ENCODE measurements at places on chromosomes 12 and 14.
A peak's percentile ranks its signal among the peaks of the same experiment; 100 is the strongest.

DNA sequence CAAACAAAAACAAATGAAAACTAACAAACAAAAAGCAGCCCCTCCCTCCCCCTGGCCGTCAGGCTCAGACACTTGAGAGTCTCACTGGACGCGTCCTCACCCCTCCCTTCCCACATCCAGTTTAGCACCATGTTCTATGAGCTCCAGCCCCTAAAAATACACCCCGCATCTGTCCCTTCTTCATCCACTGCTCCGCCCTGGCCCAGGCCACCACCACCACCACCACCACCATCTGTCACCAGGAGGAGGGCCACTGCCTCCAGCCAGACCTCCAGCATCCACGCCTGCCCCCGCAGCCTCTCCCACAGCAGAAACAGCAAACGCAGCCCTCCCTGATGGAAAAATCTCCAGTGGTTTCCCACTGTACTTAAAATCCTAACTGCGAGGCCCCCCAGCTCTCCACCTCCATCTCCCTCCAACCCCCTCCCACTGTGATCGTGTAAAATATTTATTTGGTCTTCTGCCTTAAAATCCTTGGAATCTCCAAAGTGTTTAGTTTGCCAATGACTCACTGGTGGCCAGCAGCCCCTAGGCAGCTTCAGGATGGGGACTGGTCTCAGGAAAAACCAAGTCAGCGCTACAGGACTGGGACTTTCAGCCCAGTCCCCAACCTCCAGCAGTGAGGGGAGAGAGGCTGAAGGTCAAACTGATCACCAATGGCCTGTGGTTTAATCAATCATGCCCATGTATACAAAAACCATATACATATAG lies 95.1 kb downstream of the SCARB1 start:
- no peak for DNase-seq

DNA sequence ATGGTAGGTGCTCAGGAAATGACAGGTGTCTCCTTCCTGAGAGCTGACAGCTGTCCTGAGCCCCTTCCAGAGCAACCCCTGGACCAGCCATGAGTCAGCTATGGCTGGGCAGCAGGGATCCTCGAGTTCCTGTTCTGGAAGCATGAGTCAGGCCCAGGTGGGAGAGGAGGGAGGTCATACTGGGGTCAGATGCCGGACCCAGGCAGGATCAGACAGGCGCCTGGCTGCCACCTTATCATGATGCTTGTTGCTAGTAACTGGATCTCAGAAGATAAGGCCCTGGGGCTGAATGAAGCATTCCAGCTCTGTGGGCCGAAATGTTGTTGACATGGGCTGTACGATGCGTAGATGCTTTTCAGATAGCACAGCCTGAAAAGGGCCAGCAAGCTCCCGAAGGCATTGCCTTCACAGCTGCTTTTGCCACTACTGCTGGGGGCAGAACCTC lies 17.4 kb upstream of the KRT7 start:
- no peak for DNase-seq

DNA sequence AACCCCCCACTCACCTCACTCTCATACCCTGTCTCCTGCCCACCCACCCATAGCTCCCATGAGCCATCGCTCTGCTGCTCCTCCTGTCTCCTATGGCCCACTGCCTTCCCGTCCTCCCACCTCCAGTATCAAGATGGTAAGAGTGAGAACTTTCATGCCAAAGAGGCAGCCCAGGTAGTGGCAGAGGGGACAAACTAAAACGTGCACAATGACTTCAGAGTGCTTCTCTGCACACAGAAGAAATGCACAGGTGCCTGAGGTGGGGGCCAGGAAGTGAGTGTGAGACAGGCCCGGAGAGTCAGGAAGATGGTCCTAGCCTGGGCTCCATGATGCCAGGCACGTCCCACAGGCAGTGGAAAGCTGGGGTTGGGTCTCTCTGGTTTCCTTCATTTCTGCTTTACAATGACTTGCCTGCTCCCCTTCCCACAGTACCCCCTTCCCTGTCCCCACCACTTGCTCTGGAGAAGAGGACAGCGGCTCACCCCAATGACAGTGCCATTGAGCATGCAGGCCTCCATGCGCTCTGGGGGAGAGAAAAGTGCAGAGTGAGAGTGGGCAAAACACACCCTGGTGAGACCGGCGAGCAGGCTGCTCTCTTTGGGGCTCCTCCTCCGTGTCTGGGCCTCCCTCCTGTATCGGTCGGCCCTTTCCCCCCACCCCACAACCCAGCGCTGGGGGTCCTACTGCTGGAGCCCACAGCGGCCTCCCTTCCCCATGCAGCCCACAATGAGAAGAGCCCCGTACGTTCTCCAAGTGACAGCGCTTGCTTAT lies 22.8 kb upstream of the ANO2 start:
- DNase-seq = no peak

DNA sequence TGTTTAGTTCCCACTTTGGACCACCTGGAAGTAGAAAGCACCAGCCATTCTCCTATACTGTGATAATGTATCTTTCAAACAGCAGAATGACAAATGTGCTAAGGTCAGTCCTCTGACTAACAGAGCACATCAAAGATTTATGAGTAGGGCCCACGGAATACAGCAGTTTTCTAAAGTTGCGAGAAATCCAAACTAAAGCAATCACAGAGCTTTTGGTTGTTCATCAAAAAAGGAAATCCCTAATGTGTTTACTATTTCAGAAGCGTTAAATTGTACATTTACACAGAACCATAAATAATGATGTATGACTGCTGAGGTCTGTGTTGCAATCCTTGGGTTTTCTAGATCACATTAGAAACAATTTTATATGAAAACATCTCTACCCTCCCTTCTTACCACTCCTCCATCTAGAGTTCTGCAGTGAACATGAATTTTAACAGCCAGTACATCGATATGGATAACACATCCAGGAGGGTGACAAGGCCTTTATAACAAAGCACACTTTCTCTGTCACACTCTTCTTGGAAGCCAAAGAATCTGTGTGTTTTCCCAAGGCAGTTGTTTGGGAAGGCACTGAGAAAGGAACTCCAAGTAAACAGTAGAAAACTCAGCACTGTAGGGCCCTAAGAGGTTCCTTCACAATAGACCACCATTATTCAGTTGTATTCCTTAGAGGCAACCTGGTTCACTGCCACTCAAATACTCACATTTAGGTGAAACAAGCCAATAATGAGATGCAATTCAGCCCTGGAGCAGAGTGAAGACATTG lies 7.3 kb downstream of the KITLG start:
- no peak for DNase-seq

DNA sequence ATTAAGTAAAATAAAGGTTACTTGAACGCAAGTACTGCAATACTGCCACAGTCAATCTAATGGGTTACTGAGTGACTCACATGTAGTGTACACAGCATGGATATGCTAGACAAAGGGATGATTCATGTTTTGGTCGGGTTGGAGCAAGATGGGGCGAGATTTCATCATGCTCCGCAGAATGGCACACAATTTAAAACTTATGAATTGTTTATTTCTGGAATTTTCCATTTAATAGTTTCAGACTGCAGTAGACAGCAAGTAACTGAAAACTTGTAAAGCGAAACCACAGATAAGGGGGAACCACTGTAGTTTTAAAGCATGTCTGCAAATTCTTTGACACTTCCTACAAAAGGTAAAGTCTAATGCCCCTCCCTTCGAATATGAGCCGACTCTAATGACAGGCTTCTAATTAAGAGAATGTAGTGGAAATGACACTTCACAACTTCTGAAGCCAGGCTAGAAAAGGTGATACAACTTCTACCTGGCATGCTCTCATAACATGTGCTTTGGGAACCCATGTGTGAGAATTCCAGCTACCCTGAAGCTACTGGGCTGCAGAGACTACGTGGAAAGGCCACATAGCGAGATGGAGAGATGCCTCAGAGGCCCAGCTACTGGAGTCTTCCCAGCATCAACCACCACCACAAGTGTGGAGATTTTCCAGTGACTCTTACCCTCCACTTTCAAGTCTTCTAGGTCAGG lies 13.9 kb upstream of the TCP11L2 start:
- DNase-seq = no peak

DNA sequence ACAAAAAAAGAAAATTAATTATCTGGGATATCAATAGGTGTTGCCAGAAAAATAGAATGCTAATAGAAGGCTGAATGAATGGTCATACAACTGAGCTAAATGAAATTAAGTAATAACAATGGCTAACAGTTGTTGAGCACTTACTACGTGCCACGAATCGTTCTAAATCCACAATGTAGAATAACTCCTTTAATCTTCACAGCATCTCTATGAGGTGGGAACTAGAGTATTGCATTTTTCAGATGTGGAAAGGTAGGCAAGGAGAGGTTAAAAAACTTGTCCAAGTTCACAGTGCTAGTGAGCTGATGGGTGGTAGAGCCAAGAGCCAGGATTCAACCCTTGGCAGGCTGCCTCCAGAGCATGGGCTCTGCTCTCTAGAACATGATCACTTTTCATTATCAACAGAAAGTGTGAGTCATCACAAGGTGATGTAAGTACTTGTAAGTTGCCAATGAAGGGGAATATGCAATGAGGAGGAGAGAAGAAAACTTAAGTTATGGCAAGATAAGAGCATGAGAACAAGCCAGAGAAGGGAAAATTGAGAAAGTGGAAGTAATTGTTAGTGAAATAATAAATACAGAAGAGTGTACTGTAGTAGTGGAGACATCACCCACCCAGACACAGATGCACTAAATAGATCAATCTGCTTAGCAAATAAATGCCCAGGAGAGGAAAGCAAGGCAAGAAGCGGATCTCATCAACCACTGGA lies 122.1 kb downstream of the PRKD1 start:
- DNase-seq = peak; percentile 32

GRCh38 chr12:122045262-122045661 lies 23.6 kb downstream of the BCL7A start:
- DNase-seq = no peak

GRCh38 chr14:76866456-76866855 lies 40.2 kb downstream of the LRRC74A start:
- no peak for DNase-seq

DNA sequence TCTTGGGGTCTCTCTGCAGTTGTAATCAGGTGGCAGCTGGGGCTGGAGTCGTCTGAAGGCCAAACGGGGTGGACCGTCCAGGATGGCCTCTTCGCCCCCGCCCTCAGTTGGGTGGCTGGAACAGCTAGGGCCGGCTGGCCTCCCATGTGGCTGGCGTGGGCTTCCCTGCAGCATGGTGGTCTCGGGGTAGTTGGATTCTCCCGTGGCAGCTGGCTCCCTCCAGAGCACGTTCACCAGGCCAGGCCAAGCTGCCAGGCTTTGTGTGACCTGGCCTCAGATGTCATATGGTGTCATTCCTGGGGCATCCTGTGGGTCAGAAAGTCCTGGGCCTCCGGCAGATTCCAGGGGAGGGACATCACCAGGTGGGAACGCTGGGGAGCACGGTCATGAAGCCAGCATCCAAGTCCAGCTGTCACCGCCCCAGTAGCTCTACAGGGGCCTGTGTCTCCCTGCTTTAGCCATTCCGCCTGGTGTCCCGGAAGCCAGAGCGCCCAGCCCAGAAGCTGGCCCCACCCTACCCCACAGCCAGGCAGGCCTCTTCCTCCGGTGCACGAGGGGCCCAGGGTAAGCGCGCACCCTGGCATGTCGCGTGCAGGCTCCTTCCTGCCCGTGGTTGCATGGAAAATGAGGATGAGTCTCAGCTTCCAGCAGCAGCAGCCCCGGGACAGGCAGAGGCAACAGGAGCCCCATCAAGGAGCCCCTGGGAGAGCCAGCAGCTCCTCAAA lies 1.3 kb upstream of the NUDT14 start:
- no peak for DNase-seq

- DNase-seq = no peak
Measured at GRCh38 chr14:105198588-105198987, 17.5 kb upstream of the NUDT14 start.

DNA sequence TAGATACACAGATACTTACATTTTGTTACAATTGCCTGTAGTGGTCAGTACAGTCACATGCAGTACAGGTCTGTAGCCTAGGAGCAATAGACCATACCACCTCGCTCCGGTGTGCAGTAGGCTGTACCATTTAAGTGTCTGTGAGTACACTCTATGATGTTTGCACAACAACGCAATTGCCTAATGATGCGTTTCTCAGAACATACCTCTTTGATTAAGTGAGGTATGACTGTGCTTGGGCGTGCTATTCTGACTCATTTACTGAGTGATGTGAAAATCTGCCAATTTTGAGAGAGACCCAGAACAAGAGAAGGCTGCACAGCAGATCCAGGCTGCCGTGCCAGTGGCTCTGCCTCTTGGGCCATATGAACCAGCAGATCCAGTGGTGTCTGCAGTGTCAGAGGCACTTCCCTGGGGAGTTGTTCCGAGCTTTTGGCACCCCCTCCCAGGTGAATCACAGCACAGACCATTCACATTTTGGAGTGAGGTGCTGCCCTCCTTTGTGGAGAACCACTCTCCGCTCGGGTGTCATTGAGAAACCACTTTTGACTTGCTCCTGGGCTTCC lies 20.4 kb downstream of the DLK1 start:
- DNase-seq = no peak

DNA sequence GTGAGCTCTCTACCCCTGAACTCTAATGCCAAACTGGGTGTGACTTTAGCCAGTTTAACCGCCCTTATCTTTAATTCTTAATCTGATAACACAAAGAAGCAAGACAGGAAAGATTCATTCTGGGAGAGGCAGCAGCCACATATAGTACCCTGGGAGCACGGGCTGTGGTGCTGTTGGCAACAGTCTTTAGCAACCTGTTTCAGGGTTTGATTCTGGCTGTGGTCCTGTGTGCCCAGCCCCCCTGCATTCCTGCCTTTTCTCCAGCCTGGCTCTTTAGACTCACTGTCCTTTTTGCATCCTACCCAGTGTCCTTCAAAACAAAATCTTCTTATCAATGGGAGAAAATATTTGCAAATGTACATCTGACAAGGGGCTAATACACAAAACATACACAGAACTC lies 275.2 kb downstream of the GXYLT1 start:
- no peak for DNase-seq

DNA sequence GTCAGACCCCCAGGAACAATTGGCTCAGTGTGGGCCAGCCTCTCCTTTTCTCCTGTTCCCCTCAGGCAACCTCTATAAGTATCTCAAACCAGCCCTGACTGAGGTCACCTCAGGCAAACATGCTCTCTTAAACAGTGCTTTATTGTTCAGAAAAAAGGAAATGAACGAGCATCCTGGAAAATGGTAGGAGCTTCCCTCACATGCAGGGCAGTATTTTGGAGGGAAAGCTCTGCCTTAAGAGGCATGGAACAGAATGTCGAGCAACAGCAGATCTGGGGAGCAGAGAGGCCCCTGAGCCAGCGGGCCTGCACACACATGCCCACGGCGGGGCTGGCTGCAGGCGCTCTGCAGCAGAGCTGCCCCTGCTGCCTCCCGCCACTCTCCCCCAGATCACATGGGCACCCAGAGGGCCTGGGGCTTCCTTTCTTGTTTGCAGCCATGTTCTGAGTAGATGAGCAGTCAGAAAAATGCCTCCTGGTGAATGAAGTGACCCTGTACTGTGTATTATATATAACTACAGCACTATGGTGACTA lies 42.0 kb downstream of the MOK start:
- no peak for DNase-seq

Measured in smooth muscle cell of the brain vasculature (primary cell).